NCI-H345 (cell line): ENCODE measurements at places on chromosomes 4 and X.

GRCh38 chrX:13418126-13419097 lies 98.6 kb upstream of the ATXN3L start:
- DNase-seq = no peak

DNA sequence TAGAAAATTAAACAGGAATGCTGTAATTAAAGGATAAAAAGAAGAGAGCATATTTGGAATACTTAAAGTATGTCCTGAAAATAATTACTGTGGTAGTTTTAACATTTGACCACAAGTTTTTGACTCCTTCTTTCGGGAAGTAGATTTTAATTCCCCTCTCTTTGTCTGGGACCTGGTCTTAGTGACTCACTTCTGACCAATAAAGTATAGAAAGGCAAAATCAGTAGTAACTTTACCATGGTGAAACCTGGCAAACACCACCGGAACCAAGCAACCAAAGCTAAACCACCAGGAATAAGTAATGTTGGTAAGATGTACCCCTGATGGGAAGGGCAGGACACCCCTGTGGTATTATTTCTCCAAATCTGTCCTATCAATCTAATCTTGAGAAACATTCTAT lies 314.8 kb downstream of the PDHA2 start:
- no peak for DNase-seq

DNA sequence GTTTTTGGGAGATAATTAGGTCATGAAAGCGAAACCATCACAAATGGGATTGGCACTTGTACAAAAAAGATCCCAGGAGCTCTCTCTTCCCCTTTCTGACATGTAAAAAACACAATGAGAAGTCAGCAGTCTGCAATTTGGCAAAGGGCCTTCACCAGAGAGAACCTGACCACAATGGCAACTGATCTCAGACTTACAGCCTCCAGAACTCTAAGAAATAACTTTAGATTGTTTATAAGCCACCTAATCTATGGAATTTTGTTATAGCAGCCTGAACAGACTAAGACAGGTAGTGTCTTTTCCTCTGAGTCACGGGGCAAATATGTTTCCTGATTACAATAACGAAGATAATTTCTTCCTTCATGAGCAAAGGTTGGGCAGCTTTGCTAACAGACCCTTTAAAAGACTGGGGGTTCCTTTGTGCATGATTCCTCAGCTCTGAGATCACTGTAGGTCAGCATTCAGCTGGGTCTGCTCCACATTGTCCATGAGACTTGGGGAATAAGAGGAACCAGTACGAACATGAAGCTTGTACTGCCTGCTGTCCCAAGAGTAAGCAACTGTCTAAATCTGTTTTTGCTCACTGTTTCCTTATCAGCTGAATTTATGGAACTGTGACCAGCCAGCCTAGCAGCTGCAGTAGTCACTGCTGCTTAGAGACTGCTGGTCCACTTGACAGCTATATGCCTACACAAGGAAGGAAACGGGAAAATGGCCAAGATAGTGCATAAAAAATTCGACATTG lies 191.6 kb downstream of the ANAPC10 start:
- no peak for DNase-seq

GRCh38 chrX:41276661-41277506 lies 57.1 kb upstream of the DDX3X start:
- no peak for DNase-seq

DNA sequence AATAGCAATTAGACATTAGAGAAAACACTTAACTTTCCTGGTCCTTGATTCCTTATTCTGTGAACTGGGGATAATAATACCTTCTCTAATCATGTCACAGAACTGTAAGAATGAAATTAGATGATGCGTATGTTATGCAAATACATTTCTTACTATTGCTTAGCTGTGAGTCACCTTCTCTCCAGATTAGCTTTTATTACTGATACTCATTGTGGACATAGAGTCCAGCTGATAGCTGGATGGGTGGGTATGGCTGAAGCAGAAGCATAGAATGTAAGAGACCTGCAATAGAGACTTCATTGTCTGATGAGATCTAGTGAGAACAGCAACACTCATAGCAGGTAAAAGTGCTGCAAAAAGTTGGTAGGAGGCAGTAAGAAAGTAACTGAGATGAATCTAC lies 437.2 kb upstream of the ZFP42 start:
- DNase-seq = no peak

DNA sequence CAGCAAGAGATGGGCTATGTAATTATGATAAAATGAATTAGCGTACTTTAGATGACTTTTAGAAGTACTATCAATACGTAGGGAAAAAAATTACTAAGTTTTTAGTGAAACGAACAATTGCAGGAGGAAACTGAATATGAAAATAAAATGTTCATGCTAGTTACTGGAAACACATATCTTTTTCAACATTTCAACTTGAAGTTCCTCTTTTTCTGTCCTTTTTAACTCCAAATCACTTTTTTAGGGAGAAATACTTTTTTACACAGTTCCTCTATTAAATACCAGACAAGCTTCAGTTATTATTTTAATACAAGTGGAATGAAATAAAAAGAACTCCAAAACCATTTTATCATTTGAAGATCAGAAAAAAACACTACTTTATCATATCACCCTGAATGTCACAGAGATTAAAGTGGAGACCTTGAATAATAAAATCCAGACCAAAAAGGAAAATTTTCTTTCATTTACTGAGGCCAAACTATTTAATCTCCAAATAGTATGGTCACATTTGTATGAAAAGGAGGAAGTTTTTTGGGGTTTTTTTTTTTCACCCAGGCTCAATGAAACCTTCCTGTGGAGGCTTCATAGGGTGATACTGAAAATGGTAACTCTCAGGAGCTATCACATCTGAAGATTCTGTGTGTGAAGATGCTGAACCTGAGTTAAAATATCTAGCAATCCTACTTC lies 306.2 kb downstream of the INPP4B start:
- no peak for DNase-seq

- DNase-seq = no peak
Measured at GRCh38 chrX:11890836-11891514, 132.9 kb downstream of the MSL3 start.

- DNase-seq = no peak
Measured at GRCh38 chrX:22922961-22923360, 76.8 kb upstream of the DDX53 start.

GRCh38 chr4:3440979-3441500 lies 728 bp upstream of the HGFAC start:
- no peak for DNase-seq

DNA sequence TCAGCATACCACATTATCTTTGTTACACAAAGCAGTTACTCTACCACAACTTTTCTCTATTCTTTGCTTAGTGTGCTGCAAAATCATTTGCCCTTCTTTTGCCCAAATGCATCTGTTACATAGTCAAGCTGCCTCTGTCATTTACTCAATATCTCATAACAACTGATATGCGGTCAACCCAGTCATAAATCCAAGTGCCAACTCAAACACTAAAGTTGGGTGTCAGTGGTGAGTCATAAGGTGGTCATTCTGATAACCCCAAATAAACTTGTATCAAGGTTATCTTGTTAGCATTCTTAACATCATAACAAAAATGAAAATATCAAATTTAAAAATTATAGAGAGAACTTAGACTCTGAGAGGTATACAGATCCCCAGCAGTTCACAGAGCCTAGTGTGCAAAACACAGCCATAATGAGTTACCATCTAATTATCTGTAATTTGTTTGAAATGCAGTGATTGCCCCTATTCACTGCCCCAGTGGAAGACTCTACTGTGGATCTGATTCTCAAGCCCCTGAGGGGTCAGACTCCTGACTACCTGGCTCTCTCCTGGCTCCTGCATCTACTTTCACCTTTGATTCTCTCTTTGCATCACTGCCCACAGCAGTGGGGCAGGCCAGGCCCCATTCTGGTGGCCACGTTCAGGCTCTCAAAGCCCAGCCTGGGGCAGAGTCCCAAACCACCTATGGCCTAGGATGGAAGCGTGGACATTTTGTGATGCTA lies 29.2 kb downstream of the TBC1D9 start:
- DNase-seq = no peak
